ENCODE measurements at places on chromosomes 2 and 18.
A peak's percentile ranks its signal among the peaks of the same experiment; 100 is the strongest.

DNA sequence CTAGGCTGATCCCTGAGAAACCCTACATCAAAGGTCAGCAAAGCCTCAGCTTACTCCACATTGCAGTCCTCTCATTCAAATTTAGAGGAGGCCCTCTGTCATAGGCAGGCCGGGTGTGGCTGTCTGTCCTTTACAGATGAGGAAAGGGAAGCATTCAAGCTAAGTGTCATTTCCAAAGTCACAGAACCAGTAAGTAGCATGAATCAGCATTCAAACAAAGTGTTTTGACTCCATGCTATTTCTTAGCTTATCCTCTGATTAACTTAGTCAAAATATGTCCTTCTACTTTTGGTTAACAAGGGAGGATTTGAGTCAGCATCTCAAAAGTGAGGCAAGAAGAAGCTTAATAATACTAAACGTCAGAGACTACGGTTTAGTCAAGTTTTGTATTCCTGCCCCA lies 409.0 kb upstream of the POU3F3 start:
- H3K27me3 ChIP-seq, result no peaks in the 10 kb centered on the region
- H3K4me3 ChIP-seq, result no peak overlapping the region
- H3K36me3 ChIP-seq, result no peaks in the 10 kb centered on the region
- H3K4me1 ChIP-seq, result peaks cover 12% of the 10 kb centered on the region

- H3K4me1 ChIP-seq, result peaks cover 40% of the 10 kb centered on the region
- H3K4me3 ChIP-seq, result peak overlapping the region; percentile 34
- peak; percentile 59 for DNase-seq
- peaks cover 11% of the 10 kb centered on the region for H3K36me3 ChIP-seq
- H3K27me3 ChIP-seq, result peaks cover 7% of the 10 kb centered on the region
Observed at GRCh38 chr2:216866515-216867095, 6.7 kb upstream of the TNP1 start.

- no peak overlapping the region for H3K4me3 ChIP-seq
- H3K27ac ChIP-seq, result no peak overlapping the region
- H3K36me3 ChIP-seq, result no peaks in the 10 kb centered on the region
- DNase-seq, result no peak
- H3K4me1 ChIP-seq, result no peaks in the 10 kb centered on the region
Observed at GRCh38 chr18:47801817-47802216, 128.6 kb downstream of the SMAD2 start.

GRCh38 chr2:55175254-55176093 lies 56.6 kb downstream of the CLHC1 start:
- no peaks in the 10 kb centered on the region for H3K36me3 ChIP-seq
- H3K4me1 ChIP-seq, result no peaks in the 10 kb centered on the region
- no peak overlapping the region for H3K4me3 ChIP-seq
- DNase-seq, result no peak
- H3K27me3 ChIP-seq, result no peaks in the 10 kb centered on the region
- no peak overlapping the region for H3K27ac ChIP-seq

DNA sequence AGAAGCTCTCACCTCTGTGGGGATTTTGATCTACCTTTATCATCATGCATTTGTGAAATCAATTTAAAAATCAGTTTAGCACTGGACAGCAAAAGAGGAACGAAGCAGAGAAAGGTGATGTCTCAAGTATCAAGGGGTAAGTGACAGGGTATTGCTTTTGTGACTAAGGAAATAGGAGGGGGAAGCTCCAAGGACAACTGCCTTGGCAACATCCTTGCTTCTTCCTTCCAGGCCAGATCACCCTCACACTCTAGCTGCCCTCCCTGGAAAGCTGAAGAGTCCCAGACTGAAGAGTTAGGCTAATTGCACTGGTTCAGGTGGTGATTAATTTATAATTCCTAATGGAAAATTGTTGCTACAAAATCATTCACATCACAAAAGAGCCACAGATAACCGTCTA lies 859.1 kb upstream of the ACVR2A start:
- H3K36me3 ChIP-seq, result no peaks in the 10 kb centered on the region
- DNase-seq, result no peak
- no peaks in the 10 kb centered on the region for H3K4me1 ChIP-seq

GRCh38 chr2:66948234-66948633 lies 448.9 kb upstream of the ETAA1 start:
- no peak overlapping the region for H3K4me3 ChIP-seq
- no peaks in the 10 kb centered on the region for H3K36me3 ChIP-seq
- no peak overlapping the region for H3K27ac ChIP-seq
- no peak for DNase-seq

DNA sequence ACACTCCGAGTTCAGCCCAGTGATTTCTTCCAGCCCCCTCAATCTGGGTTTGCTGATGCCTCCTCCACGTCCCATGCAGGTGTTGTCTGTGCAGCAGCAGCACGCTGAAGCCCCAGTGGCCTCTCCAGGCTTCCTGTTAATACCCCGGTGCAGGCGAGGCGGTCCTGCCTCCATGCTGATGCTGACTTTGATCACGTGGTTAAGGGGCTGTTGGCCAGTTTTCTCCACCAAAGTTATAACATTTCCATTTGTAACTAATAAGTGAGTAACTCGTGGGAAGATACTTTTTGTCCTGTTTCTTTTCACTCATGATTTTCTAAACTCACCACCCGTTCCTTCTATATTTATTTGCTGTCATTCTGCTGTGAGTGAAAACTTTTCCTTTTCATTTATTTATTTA lies 42.5 kb upstream of the TMEM18 start:
- H3K27ac ChIP-seq, result no peak overlapping the region
- H3K36me3 ChIP-seq, result no peaks in the 10 kb centered on the region
- H3K4me3 ChIP-seq, result no peak overlapping the region
- H3K27me3 ChIP-seq, result peaks cover 23% of the 10 kb centered on the region

DNA sequence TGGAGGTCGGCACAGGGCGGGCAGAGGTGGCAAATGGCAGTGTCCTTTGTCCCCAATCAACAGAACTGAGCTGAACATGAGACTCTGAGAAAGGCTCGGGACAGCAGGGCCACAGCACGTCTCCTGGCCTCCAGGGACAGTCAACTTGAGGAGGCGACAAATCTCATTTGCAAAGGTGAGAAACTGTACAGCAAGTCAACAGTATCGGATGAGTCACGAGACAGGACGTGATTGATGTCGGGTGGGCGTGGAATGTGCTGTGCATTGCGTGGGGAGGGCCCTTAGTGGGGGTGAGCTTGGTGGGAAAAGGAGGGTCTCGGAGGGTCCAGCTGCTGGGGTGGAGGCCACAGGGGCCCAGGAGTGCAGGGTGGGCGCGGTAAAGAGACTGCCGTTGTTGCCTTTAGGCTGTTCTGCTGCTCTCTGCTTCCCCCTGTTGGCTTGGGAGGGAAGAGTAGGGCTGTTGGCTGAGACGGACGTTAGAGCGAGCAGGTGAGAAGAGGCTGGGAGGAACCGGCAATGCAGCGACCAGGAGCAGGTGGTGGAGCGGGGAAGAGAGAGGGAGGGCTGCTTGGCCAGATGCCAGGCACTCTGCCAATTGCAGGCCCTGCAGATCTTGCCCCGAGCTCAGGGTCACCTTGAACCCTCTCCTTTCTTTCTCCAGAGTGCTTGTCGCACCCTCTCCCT lies 164.3 kb downstream of the BCL2 start:
- peaks cover 98% of the 10 kb centered on the region for H3K4me1 ChIP-seq
- H3K27me3 ChIP-seq, result no peaks in the 10 kb centered on the region
- peaks cover 79% of the 10 kb centered on the region for H3K36me3 ChIP-seq
- DNase-seq, result peak; percentile 87

DNA sequence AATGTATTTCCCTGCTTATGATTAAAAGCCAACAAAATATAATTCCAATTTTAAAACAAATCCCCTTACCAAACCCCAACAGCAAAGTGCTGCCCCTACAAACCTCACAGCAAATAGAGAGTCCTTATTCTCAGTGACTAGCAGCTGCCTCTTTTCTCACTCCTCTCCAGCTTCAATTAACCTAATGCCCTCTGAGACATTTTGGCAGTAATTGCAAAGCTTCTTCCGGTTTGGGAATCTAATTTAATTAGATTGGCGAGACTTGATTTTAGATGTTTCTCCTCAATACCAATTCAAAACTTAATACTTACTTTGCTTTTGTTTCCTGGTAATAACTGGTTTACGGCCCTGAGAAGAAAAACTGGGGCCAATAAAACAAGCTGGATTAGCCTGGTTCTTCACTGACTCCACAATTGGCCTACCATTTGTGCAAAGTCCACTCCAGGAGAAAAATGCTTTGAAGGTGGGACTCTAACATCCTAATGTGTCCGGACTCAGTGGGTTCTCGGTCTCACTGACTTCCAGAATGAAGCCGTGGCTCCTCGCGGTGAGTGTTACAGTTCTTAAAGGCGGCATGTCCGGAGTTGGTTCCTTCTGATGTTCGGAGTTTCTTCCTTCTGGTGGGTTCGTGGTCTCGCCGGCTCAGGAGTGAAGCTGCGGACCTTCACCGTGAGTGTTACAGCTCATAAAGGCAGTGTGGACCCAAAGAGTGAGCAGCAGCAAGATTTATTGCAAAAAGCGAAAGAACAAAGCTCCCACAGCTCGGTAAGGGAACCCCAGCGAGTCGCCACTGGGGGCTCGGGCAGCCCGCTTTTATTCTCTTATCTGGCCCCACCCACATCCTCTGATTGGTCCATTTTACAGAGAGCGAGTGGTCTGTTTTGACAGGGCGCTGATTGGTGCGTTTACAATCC lies 52.8 kb downstream of the SLC35F5 start:
- peaks cover 18% of the 10 kb centered on the region for H3K4me1 ChIP-seq
- no peak for DNase-seq
- no peaks in the 10 kb centered on the region for H3K27me3 ChIP-seq
- no peak overlapping the region for H3K4me3 ChIP-seq

DNA sequence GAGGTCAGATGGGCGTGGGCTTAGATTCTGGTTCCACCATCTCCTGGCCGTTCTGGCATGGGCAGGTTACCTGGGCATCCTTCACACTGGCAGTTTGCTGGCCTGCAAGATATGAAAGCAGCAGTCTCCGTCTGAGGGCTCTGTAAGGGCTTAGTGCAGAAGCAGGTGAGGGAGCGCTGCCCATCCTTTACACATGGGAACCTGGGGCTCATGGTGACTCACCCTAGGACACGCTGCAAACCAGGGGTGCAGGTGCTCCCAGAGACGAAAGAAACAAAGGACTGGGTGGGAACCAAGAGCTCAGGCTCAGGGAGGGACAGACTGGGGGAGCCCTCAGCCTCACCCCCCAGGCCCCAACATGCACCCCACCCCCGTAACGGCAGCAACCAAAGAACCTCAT lies 10.7 kb upstream of the ID2 start:
- no peak overlapping the region for H3K4me3 ChIP-seq
- peaks cover 29% of the 10 kb centered on the region for H3K27me3 ChIP-seq
- no peak overlapping the region for H3K27ac ChIP-seq
- H3K36me3 ChIP-seq, result peaks cover 23% of the 10 kb centered on the region

- no peaks in the 10 kb centered on the region for H3K36me3 ChIP-seq
- H3K4me3 ChIP-seq, result no peak overlapping the region
- H3K27ac ChIP-seq, result no peak overlapping the region
- no peak for DNase-seq
- H3K27me3 ChIP-seq, result no peaks in the 10 kb centered on the region
- H3K4me1 ChIP-seq, result no peaks in the 10 kb centered on the region
Observed at GRCh38 chr2:132971310-132972061, 301.5 kb upstream of the LYPD1 start.

DNA sequence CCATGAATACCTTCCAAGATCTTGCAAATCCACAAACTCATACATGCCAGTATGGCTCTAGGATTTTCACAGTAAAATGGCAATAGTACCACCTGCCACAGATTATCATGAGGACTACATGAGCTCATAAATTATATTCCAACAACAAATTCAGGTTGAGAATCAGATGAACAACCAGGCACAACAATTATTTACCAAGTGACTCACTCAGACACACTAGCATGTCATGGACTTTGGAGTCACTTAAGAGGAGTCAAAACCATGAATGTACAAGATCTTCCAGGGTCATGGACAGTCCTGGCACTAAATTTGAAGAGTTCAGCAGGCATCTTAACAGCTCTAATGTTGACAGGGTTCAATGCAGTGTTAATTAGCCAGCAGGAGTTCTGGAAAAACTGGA lies 34.4 kb upstream of the BZW1 start:
- H3K36me3 ChIP-seq, result peaks cover 2% of the 10 kb centered on the region
- H3K27me3 ChIP-seq, result peaks cover 3% of the 10 kb centered on the region
- no peak overlapping the region for H3K27ac ChIP-seq
- H3K4me3 ChIP-seq, result no peak overlapping the region
- peaks cover 2% of the 10 kb centered on the region for H3K4me1 ChIP-seq
- DNase-seq, result no peak

DNA sequence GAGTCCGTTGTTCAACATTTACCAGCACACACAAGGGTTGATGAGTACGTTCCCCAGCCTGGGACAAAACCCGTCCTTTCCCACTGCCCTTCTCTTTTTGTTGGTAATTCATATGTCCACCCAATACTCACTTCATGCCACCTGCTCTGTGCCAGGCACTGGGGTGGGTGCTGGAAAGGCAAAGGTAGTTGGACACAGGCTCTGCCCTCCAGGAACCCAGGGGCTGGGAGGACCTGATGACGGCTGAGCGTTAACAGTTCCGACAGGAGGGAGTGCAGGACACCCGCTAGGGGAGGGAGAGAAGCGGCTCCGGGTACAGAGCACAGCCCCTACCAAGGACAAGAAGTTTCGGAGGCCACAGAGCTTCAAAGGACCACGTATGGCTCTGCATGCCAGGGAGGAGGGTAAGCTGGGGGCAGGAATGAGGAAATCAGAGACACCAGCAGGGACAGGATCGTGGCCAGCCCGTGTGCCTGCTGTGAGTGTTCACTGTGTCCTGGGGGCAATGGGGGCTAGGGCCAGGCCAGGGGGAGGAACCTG lies 134.1 kb upstream of the GPC1 start:
- DNase-seq, result peak; percentile 8
- no peaks in the 10 kb centered on the region for H3K4me1 ChIP-seq
- H3K27ac ChIP-seq, result no peak overlapping the region
- H3K36me3 ChIP-seq, result no peaks in the 10 kb centered on the region

GRCh38 chr2:172929644-172930043 lies 146.0 kb upstream of the MAP3K20 start:
- no peak overlapping the region for H3K4me3 ChIP-seq
- H3K4me1 ChIP-seq, result peaks cover 6% of the 10 kb centered on the region
- no peak for DNase-seq
- H3K27me3 ChIP-seq, result peaks cover 9% of the 10 kb centered on the region
- no peaks in the 10 kb centered on the region for H3K36me3 ChIP-seq

- no peak for DNase-seq
- no peak overlapping the region for H3K4me3 ChIP-seq
- H3K27ac ChIP-seq, result no peak overlapping the region
- no peaks in the 10 kb centered on the region for H3K27me3 ChIP-seq
- no peaks in the 10 kb centered on the region for H3K4me1 ChIP-seq
Observed at GRCh38 chr2:183597841-183598240, 473.6 kb downstream of the NUP35 start.

DNA sequence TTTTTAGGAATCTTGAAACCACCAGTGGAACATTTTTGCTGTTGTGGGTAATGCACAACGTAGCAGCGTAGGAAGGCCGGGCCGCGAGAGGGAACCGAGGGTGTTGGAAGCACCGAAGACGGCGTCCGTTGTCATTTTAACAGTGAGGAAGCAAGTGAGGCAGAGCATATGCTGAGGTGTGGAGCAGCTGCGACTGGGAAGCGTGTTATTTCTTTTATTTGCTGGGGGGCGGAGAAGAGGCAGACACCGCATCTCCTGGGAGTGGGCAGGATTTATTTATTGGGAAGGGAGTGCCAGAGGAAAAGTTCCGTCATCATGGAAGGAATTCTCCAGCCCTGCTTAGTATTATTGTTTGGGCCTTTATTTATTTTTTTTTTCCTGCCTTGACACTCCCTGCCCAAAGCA lies 232.8 kb downstream of the KLHL29 start:
- peaks cover 7% of the 10 kb centered on the region for H3K27me3 ChIP-seq
- H3K27ac ChIP-seq, result no peak overlapping the region
- H3K4me3 ChIP-seq, result no peak overlapping the region
- no peak for DNase-seq

GRCh38 chr2:54981385-54981784 lies 68.9 kb downstream of the RTN4 start:
- no peak overlapping the region for H3K4me3 ChIP-seq
- H3K36me3 ChIP-seq, result peaks cover 39% of the 10 kb centered on the region
